GM20000 (cell line): ENCODE measurements at places on chromosomes 16 and 17.

- peak; percentile 58 for DNase-seq
Measured at GRCh38 chr17:48113201-48113676, 5.7 kb downstream of the SNX11 start.

GRCh38 chr17:17351356-17351891, 48.3 kb downstream of the NT5M start:
- DNase-seq, result no peak

- no peak for DNase-seq
Measured at GRCh38 chr16:51163894-51164566, 13.0 kb upstream of the SALL1 start.

- DNase-seq, result no peak
Measured at GRCh38 chr16:84836234-84836647, 16.5 kb downstream of the CRISPLD2 start.

DNA sequence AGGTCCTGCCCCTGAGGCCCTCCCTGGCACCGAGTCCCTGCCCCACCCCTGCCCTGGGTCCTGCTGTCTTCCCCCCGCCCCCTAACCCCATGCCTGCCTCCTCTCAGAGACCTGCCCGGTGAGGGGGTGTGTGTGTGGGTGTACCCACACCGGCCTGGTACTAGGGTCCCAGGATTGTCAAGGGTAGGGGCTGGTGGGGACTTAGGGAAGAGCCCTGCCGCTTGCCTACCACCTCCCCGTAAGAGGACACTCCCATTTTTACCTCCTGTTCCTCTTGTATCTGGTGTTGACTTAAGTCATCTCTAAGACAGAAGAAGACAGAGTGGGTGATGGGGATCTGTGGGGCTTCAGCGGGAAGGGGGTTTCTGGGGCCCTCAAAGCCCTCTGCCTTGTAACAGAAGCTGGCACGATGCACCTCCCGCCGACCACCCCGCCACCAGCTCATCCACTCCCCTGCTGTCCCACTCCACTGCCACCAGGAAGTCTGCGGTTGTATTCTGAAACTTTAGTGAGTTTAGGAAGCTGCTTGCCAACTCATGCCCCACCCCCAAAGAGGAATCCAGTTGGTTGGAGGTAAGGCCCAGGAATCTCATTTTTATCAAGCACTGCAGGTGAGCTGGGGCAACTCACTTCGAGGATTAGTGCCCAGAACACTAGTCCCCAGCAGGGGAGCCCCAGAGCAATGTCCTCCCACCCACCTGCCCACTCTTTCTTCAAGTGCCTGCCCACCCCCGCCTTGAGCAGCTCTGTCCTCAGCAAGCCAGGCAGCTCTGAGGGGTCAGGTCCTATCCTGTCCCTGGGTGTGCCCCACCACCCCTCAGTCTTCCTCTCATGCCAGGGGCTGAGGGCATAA, 5.6 kb downstream of the SPATA32 start:
- no peak for DNase-seq

- no peak for DNase-seq
Measured at GRCh38 chr16:64453646-64454045, 668.2 kb downstream of the CDH11 start.

GRCh38 chr17:43367737-43368242, 31.0 kb upstream of the ARL4D start:
- DNase-seq, result peak; percentile 60

DNA sequence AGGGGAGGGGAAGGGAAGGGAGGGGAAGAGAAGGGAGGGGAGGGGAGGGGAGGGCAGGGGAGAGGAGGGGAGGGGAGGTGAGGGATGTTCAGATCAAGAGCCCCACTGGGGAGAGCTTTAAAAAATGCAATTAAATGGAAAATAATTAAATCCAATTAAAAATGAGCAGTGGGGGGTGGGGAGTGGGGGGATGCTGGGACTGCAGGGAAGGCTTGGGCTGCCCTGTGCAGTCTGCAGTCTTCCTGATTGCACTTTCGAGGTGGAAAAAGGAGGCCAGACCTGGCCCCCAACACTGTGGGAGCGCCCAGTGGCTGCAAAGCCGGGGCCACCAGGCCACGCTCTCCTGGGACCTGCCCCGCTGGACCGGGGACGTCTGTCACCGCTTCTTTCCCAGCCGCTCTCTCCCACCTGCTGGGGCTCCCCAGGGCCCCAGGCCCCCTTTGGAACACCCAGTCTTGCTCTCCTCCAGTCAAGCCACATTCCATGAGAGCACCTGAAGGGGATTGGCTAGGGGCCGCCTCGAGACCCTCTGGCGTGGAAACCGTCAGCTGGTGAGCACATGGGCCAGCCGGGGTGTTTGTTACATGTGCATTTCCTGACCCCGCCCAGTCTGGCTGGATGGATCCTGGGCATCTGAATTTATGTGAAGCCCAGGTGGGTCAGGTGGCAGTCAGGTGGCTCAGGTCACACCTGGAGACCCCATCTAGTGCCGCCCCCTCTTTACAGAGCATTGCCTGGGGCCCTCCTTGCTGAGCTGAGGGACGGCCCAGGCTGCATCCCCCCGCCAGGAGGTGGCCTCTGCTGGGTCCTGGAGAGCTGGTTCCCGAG, 37.6 kb upstream of the CBFA2T3 start:
- no peak for DNase-seq

DNA sequence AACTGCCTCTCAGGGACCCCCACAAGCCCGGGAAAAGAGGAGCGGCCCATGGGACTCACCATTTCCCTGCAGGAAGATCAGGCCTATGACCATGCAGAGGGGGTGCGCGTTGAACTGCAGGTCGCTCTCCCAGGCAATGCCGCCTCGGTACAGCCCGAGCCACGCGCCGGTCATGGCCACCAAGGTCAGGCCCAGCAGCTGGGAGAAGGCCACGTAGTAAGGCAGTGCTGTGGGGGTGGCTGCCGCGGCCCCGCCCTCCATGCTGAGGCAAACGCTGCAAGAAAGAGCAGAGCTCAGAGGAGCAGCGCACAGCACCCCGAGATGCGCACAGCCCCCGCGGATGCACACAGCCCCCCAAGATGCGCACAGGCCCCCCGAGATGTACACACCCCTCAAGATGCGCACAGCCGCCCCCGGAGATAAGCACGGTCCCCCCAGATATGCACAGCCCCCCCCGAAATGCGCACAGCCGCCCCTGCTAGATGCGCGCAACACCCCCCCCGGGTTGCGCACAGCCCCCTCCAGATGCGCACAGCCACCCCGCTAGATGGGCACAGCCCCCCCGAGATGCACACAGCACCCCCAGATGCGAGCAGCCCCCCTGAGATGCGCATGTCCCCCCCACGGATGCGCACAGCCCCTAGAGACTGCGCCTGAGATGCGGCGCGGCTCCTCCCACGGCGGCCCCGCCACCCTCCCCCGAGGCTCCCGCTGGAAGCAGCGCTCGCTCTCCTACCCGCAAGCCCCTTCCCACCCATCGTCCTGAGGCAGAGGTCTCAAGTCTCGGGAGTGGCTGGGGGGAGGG, 8.6 kb downstream of the CYB561 start:
- no peak for DNase-seq

DNA sequence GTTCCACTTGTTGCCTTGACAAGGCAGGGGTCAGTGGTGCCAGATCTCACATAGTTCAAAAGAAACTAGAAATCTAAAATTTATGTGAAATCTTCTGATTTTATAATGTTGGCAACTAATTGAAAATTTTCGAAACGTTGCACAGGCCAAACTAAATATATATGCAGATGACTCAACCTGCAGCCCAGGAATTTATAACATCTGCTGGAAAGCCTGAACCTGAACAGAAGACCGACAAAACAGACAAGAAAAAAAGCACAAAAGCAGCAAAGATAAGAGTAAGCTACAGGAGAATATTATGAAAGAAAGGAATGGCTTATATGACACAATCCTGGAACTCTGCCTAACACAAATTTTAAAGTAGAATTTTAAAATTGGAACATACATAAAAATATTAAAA, 207.6 kb downstream of the CEP112 start:
- no peak for DNase-seq

DNA sequence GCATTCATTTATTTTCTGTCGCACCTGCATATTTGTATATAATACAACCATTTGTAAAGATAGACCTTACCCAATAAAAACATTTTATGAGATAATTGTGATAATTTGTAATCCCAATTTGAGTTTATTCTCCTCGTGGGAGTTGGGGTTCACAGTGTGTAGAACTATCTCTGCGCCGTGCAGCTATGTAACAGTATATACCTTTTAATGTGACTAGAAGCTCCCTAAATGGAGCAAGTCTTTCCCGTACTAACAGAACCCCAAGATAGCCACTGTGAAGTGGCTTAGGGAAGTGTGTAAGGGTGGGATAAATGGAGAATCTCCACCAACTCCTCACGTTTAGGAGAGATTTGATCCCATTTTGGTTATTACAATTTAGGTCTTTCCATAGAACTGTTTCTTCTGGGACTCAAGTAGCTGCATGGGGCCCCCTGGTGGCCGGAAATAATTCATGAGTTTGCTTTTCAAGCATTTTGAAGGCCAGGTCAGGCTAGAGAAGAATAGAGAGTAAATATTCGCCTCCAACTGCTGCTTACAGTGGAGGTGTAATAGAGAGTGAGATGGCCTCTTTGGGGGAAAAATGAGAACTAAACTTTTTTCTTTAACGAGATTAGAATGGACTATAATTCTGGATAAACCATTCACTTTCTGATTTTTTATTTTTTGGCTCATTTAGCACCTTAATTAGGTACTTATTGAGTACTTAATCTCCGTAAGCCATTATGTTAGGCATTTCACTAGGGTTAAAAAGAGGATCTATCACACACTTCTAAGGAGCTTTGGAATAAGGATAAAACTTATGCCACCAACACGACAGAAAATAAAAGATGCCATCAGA, 4.5 kb downstream of the TMEM100 start:
- DNase-seq, result peak; percentile 24

GRCh38 chr16:66070140-66070917, 296.2 kb upstream of the CDH5 start:
- no peak for DNase-seq

- DNase-seq, result no peak
Measured at GRCh38 chr17:10733666-10734065, 3.8 kb upstream of the TMEM220 start.

DNA sequence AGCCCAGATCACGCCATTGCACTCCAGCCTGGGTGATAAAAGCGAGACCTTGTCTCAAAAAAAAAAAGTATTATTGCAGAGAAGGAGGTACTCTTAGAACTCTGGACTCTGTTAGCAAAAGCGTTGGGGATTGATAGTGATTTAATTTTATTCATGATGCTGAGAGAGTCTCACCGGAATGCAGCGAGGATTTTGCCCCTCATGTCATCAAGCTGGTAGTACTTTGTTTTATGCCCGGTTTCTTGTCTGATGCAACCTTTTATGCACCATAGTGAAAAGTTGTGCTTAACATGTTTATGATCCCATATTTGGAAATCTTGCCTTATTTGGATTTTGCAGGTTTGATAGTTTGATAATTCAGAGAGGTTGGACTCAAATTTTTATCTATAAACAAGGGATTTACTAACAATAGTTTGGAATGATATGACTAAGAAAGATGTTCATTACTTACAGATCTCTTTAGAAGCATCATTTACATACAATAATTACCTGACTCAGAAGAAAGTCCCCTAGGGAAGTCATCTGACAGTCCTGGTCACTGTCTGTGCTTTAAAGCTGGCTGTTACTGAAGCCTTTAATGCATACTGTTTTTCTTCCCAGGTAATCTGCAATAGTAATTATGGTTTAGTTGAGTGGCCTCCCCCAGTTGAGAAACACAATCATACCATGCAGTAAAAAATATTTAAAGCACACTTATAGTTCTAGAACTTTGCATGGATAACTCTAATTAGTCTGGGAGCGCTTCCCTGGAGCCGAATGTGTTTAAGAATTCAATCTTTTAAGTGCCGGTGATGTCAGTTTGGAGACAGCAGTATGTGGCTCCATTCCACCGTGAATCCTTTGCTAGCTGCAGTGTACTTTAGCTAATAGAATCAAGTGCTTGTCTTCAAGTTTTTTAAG, 120.9 kb downstream of the PRKCA start:
- DNase-seq, result no peak

- DNase-seq, result no peak
Measured at GRCh38 chr17:72176951-72177660, 56.3 kb downstream of the SOX9 start.

- no peak for DNase-seq
Measured at GRCh38 chr17:59154292-59154720, 680 bp downstream of the SKA2 start.

- no peak for DNase-seq
Measured at GRCh38 chr17:64269687-64270649, 6.9 kb upstream of the TEX2 start.

DNA sequence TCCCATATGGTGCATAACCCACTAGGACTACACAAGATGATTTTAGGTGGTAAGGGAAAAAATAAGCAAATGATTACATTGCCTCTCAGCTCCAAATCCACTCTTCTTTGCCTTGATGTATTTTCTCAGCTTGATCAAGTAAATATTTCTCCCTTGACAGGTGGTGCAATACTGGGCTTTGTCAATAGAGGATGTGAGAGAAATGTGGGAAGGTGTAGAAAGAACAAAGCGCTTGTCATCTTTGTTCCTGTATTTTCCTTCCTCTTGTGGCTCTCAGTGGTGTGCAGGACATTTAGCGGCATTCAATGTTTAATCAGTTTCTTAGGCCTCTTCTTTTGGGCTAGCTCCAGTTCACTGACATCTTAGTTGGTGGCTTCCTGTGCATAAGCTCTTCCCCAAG, 1165.8 kb upstream of the GOT2 start:
- no peak for DNase-seq

- no peak for DNase-seq
Measured at GRCh38 chr17:77211681-77212080, 70.9 kb downstream of the SEC14L1 start.

DNA sequence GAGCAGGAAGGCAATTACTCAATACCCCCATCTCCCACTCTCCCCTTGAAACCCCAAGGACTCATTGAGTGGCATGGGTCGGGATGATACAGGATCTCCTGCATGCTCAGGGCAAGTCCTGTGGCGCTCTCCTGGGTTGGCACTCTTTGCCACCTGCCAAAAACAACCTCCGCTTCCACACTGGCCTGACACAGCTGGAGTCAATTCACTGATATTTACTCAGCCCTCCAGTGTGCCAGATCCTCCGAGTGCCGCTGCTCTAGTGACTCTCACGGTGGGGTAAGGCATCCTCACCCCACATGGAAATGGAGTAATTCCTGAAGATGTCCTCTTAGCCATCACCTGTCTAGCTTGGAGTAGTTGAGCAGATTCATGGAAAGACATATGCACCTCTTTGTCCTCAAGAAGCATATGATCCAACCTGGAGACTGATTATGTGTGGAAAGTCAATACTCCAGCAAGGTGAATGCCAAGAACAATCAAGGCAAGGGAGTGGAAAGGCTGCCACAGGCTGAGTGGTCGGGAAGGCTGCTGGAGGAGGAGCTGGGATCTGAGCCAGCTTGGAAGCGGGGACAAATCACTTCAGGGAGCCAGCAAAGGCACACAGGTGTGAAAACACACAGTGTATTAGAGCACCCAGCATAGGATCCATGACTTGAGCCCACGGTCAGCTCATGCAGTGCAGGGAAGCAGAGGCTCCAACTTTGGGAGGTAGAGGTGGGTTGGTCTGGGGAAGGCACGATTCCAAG, 12.6 kb upstream of the GOSR2 start:
- DNase-seq, result no peak

- DNase-seq, result no peak
Measured at GRCh38 chr16:28158136-28158535, 53.6 kb downstream of the XPO6 start.

GRCh38 chr16:80587071-80587470, 46.3 kb downstream of the DYNLRB2 start:
- no peak for DNase-seq

- DNase-seq, result no peak
Measured at GRCh38 chr16:80654094-80654862, 113.5 kb downstream of the DYNLRB2 start.
